ENCODE measurements at places on chromosomes 2 and 18.

DNA sequence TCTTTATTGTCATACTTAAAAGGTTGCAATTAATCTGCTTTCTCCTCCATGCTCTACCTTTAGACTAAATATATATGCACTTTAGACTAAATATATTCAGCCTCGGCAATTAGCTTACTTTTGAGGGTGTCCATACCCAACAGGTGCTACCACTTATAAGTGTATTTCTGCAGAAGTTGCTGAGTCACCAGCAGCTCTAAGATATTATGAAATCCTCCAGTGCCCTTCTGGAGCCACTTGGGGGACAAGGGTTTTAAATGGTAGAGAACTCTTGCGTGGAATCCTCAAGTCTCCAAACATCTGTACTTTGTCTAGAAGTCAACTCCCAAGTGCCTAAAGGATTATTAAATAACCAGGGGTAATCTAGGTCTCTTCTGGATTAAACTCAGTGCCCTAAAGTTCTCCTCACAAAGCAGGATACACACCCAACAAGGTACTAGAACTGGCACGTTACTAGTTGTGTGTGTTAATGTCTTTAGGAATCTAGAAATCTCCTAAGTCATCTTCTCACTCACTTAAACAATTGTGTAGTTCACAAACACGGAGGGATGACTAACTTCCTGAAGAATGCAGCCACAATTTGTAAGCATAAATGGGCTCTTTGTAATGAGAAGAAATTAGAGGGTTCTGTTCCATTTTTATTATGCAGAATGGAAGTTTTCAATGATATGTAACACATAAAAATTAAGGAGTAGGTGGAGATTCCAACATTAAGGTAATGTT lies 159.7 kb downstream of the CD226 start:
- DNase-seq: no peak

GRCh38 chr2:104755026-104755878 lies 98.7 kb upstream of the POU3F3 start:
- DNase-seq: no peak

DNA sequence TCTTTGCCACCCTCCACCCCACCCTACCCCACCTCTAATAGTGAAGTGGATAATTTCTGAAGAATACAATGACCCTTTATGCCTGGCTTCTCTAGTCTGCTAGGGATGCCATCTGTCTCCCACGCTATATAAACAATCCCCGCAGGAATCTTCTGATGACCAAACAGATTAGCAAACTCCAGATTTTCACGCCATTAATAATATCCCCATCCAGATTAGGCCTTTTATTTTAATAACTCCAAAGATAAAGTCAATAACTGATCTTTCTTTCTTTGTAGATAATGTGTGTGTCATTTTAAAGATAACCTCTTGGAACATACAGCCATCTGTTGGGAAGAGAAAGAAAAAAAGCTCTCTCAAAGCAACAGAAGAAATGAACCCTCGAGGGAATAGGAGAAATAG lies 47.9 kb upstream of the CCDC150 start:
- no peak for DNase-seq

DNA sequence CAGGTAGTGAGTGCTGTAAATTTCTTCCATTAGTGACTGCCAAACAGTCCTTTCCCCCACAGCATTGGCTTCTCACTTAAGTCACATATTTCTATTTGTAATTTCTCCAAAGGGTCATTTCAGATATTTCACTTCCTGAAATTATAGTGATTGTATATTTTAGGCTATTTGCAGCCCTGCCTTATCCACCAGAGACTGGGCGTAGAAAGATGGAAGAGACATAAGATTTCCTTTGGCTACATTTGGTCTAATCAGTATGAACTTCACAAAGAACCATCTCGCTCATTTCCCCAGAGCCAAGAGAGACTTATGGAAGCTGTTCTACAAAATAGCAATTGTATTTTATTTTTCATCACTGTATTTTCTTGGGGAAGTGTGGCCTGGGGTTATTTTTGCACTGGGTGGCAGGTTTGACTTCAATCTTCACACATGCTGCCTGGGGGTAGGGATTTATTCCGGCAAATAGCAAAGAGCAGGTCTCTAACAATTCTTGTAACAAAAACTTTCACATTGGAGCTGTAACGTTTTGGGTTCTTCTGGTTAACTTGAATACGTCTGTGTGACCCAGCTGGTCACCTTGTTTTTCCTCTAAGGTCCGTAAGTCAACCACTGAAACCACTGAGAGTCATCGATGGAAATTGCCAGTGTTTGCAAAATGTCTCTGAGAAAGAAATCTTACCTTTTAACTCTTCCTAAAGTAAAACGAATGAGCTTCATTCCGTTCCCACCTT lies 170.6 kb upstream of the SERPINE2 start:
- no peak for DNase-seq

DNA sequence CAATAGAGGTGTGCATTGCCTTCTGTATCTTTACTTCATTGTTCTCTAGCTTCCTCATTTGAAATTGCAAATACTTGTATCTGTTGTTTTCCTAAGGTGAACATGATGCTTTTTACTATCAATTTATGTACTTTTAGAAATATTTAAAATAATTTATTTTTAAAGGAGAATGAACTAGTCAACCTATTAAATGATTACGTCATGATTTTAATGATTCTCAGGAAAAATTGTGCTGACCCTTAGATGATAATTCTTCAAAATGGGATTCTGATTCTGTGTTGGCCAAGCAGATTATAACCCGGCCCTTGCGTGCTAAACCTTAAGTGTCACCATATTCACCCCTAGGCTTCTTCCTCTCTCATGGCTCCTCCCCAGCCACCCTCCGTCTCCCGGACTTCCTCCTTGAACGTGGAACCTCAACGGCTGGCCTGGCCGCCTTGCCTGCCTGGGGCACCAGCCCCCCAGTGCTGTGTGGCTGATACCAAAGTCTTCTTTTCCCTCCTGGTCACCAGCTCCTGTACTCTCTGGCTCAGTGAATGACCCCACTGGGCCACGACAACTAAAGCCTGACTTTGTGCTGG lies 292.0 kb downstream of the GBX2 start:
- DNase-seq: no peak

Data from activated effector memory CD4-positive, alpha-beta T cell treated with Interleukin-2 at 50 U/mL for 16 hours (primary cell).